ENCODE measurements at places on chromosomes 5 and 9.
A peak's percentile ranks its signal among the peaks of the same experiment; 100 is the strongest.

DNA sequence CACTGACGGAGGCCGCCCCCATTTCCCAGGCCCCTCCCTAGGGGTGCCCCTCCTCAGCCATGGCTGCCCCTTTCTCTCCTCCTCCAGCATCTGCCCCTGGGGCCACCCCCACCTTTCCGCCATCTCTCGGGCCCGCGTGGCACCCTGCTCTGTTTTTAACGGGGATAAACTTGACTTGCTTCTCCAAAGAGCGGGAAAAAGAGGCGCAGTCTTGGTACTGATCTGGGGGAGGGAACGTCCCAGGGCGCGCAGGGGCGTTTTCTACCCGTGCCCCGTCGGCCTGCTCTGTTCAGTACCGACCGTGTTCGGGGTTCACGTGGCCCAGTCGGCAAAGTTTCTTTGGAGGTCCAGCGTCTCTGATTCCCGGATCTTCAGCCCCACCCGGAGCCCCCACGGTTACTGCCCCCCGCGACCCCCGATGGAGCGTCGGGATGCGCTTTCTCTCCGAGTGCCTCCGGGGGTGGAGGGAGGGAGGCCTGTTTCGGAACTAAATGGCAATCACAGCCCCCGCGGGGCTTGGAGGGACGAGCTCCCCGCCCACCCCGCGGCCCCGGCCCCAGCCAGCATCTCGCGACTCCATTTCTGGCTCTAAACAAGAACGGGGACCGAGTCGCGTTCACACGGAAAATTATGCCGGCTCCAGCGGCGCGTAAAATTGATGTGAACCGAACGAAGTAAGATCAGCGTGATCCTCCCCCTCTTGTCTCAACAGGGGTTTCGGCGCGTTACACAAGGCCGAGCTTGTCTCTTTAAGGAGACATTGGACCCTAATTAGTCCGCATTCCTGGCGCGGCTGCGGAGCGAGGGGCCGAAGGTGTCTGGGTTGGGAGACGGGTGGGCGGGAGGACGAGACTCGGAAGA is 1.1 kb upstream of the TLE4 start:
- peak; percentile 22 for DNase-seq

DNA sequence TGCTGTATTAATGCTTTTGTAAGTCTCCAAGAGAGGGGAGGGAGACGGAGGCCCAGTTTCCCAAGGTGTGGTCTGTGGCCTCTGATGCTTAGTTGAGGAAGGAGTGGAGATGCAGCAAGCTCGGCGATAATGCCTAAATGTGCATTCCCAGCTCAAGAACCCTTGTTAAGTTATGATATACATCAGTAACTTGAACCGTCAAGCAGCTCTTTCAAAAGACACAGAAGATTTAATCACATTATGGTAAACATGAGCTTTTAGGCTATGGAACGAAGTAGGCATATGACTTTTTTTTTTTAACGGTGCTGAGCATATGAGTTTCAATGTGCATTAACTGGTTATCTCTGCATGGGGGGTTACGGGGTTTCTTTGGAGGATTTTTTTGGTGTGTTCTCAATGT is 22.3 kb upstream of the GLE1 start:
- DNase-seq = no peak

- DNase-seq = no peak
Measured at GRCh38 chr5:90170261-90170660, 239.3 kb downstream of the CETN3 start.

DNA sequence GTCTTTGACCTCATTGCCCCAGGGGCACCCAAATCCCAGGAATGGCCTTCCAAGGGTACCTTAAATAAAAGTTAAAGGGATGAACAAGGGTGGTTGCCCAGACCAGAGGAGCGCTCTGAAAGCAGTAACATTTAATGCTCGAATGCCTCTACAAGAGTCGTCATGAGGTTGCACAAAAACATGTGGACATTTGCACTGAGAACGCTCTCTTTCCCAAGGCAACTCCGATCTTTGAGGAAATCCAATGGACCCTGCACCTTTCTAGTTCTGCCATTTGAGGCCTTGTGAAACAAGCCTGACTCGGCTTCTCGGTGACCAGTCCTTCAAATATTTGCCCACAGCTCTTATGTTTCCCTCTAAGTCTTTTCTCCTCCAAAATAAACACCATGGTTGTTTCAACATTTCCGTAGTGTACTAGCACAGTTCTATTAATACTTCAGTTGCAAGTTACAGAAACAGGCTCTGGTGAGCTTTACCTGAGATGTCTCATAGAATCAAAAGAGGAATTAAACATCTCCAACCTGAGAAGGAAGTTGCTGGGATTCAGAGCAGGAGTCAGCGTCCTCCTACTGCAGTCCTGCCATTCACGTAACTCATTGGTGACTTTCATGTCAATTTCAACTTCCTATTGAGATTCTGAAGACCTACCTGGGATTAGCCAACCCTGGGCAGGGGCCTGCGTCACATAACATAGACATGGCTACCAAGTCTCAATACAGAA is 168.8 kb upstream of the RAI14 start:
- DNase-seq = peak; percentile 43

DNA sequence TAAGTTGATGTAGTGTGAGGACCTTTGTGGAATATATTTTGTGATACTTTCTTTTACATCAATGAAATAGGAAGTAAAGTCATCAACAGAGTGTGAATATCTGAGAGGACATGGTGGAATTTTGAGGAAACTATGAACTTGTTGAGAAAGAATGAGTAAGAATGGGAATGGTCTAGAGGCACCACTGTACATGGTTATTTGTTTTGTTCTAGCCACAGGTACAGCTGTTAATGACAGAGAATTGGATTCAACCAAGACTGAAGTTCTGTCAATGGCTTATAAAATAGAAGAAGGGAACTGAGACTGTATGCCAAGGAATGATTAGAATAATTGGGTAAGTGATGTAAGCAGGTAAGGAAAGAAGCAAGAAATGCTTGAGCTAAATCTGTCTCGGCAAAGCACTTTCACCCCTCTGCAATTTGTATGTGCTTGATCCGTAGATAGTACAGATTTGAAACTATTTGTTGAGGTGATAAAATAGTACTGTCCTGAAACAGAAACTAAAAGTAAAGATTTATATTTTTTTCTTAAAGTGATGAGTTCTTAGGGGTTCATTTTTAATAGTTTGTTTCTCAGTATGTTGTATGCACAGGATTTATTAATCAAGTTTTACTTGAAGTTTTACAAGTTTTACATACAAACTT is 468.8 kb upstream of the SMC2 start:
- no peak for DNase-seq

DNA sequence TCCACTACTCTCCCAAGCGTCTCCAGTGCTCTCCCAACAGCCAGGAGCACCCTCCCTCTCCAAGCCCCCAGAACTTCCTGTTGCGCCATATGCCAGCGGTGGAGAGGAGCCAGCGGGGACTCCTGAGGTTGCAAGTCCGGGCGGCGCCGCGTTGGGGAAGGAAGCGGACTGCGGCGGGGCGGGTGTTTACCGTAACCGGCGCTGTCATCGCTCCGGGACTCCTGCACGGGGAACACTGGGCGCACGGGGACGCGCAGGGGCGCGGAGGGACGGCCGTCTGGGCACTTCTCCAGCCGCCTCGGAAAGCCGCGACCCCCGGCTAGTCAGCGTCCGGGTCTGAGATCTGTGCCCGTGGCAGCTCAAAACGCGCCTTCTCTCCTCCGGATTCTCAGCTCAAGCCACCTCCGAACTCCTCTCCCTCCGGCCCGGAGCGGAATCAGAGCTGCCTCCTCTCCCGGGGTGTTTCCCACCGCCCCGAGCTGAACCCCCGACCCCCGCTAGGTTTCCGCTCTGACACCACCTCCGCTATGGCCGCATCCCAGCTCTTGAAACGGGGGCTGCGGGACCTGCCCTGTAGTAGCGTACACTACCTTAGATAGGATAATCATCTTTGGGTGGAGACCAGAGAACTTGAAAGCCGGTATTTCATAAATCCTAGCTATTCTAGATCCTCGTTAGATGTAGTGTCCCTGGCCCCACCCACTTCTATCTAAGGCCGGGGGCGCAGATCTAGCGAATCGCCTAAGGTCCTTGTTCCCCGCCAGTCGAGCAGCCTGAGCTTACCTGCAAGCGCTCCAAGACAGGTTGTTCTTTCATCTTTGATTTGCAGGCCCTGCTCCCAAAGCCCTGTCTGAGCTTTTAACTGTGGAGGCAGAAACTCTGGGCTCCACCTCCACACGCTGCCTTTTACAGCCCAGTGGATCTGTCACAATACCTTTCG is at the start of gene TRPM6:
Gene TRPM6 (minus strand): TSS at position 881 of the 940 bp plus-strand sequence. CDS start 65 bp downstream, at position 816.
- peak; percentile 75 for DNase-seq

- no peak for DNase-seq
Measured at GRCh38 chr9:91858213-91859030, 91.6 kb downstream of the ROR2 start.

DNA sequence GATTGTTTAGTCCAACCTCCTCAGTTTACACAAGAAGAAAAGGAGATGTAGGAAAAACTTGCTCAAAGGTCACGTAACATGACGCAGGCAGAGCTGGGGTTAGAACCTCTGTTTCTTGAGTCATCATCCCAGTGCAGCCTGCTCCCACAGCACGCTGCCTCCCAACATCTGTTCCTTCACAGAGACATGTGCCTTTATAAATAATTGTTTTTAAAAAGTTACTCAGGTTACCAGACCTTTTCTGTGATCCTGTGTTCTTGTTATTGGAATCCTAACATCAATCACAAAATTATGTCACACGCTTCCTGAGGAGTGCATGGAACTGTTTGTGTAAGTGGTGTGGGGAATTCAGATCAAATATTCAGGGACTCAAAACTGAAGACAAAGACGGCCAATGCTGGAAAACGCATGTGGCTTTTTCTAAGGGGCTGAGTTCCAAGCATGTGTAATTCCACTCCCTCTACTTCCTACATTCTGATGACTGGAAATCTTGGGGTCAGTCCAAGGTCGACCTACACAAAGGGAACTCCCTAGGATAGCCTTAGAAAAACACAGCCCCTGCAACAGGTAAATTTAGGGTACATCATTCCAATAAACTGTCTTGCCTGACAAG is 184.3 kb downstream of the TSSK1B start:
- DNase-seq = no peak

DNA sequence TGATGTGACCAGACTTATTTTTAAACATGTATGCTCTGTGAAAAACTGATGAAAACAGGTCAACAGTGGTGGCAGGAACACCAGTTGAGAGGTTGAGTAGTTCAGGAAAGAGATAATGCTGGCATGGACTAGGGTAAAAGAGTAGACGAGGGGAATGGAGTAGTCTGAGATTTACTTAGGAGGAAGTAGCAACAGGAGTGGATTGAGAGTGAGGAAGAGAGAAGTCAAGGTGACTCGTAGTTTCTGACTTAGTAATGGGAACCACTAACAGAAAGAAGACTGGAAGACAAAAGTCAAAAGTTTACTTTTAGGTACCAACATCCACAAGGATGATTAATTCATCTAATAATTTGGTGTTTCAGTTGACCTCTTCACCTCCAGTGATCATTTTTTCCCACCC is 3.6 kb downstream of the SRA1 start:
- DNase-seq = no peak

DNA sequence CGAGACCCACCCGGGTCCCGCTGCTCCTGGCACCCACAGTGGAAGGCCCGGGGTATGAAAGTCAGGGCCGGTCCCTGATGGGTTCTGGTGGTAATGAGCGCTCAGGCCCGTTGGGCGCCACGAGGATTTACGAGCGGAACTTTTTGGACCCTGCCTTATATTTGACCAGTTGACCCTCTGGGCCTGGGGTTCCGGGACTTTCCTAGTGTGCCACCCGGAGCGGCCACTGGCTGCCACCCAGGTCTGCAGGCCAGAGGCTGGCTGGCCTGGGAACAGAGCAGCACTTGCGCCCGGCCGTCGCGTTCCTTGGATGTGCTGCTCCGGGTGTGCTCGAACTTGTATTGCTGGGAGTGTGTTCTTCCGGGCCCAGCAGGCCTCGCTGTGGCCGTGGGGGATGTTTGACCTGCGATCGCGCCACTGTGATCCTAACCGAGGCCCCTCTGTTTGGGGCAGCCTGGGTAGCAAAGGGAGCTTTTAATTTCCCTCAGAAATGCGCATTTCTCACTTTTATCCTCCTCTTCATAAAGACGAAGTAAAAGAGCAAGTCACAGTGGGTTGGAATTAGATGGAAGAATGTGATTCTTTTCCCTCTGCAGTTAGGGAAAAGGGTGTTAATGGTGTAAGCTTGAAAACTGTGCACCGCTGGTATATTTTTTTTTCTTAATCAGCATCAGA is 1.2 kb downstream of the F2RL1 start:
- DNase-seq = peak; percentile 34

GRCh38 chr9:98240475-98240874 is 15.0 kb downstream of the TBC1D2 start:
- DNase-seq = no peak

GRCh38 chr5:1285883-1286291 is 9.0 kb downstream of the TERT start:
- DNase-seq = no peak

DNA sequence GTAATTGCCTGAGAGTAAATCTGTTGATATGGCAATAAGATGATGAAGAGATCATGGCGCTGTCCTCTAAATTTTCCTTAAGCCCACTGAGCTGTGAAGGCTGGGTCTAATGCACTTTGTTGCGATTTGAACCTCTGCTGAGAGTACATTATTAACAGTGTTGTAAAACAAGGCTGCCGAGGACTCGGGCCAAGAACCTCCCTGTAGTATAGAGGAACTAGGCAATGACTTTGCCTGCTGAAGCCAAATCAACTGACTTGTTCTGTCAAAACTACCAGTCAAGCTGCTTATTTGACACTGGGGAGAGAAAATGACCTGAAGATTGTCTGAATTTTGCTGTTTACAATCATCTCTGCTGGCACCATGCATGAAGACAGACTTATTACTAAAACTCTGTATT is 1154.7 kb downstream of the DTWD2 start:
- no peak for DNase-seq

DNA sequence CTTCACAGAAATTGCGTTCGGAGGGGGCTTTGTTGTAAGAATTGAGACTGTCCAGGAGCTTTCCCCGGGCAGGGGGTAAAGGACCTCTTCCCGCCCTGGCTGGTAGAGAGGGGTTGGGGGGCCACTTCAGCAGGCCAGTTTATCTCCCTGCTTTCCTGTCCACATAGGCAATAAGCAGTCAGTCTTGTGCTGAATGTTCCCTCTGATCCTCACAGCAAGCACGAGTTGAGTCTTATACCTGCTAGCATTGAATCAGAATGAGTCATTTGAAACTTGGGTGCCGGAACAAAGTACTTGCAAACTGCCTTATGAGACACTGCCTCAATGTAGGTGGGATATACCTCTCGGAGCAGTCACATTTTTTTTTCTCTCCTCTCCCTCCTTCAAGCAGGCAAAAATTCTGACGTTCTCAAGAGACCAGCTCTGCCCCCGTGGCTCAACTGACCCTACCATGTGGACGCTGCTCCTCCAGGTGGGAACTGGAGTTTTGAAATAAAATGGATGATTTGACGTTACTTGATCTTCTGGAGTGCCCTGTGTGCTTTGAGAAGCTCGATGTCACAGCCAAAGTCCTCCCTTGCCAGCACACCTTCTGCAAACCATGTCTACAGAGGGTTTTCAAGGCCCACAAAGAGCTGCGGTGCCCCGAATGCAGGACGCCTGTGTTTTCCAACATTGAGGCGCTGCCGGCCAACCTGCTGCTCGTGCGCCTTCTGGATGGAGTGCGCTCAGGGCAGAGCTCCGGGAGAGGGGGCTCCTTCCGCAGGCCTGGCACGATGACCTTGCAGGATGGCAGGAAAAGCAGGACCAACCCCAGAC is 1.3 kb downstream of the SH3RF2 start:
- DNase-seq = peak; percentile 38
